NAMALWA (cell line): ENCODE measurements at places on chromosomes 4 and X.

DNA sequence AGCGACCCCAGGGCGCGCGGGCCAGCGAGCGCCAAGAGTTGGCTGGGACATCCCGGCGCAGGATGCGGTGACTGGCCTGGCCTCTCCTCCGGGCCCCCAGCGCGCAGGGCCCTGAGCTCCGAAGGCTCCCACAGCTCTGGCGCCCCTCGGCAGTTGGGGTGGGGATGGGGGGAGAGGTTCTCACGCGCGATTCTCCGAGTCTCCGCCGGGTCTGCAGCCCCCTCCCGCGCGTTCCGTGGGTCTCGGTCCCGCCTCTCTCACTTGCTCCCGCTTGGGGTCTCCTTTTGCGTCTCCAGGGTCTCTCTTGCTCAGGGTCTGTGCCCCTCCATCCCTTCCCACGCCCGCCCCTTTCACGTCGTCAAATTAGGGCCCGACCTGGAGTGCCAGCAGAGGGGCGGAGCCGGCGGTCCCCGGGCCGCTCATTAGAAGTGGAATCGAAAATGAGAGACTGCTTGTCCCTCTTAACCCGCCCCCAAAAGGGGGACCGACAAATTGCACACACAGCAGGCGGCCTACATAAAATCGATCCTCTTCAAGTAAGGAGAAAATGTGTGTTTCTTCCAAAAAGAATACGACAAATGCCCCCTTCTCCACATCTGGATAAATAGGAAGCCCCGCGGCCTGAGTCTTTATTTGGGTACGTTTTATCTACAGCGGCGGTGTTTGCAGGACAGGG, 877 bp upstream of the NKX1-1 start:
- DNase-seq, result no peak

DNA sequence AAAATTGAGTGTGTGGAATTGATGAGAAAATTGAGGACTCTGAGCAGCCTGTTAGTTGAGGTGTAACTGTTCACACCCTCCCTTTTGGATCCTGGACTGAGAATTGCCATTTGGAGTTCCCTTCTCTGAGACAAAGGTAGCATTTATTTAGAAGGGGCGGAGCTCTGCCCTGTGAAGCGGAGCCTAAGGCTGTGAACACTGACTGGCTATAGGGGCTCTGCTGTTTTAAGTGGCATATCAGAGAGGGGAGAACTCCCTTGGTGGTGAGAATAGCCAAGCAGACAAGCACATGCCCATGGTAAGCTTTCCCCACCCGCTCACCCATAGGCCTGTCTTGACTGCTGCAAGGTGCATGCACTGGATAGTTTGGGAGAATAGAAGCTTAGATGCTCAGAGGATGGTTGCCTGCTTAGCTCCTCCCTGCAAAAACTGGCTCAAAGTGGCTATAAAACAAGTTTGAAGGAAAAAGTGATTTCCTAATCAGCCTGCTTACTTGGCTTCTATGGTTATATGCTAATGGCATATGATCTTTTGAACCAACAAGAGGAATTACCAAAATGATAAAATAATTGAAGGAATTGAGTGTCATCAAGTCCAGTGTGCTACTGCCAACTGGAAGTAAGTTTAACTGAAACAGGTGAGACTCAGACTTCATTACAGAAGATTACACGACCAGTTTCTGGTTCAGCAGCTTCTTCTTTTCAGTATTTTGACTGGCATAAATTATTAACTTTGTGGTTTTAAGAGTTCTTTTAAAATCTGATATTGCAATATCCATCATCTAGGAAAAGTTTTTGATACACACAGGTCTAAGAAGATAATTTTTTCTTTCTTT, 108.4 kb downstream of the AFF1 start:
- DNase-seq, result no peak

GRCh38 chrX:2224597-2225235, 276.1 kb downstream of the DHRSX start:
- DNase-seq, result no peak

- no peak for DNase-seq
These were observed 2.1 kb downstream of the APLN start for GRCh38 chrX:129652565-129653169.

GRCh38 chr4:5707778-5708448, 446 bp downstream of the EVC2 start:
- DNase-seq, result no peak

GRCh38 chr4:166128403-166128802, 255.4 kb downstream of the TLL1 start:
- no peak for DNase-seq

GRCh38 chr4:129583868-129584267, 487.9 kb downstream of the C4orf33 start:
- no peak for DNase-seq

GRCh38 chr4:145043306-145043705, 54.7 kb downstream of the ANAPC10 start:
- DNase-seq, result peak; percentile 6

DNA sequence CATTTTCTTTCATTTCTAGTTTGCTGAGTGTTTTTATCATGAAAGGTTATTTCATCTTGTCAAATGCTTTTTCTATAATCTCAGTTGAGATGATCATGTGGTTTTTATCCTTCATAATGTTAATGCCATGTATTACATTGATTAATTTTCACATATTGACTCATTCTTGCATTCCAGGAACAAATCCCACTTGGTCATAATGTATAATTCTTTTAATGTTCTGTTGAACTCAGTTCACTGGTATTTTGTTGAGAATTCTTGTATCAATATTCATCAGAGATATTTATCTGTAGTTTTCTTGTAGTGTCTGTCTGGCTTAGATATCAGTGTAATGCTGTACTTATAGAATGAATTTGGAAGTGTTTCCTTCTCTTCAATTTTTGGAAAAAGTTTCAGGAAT, 16.7 kb upstream of the LHFPL1 start:
- no peak for DNase-seq

- DNase-seq, result no peak
These were observed 747.2 kb downstream of the STPG2 start for GRCh38 chr4:97396097-97396496.

- DNase-seq, result no peak
These were observed 7.3 kb upstream of the GSX2 start for GRCh38 chr4:54092405-54093323.

DNA sequence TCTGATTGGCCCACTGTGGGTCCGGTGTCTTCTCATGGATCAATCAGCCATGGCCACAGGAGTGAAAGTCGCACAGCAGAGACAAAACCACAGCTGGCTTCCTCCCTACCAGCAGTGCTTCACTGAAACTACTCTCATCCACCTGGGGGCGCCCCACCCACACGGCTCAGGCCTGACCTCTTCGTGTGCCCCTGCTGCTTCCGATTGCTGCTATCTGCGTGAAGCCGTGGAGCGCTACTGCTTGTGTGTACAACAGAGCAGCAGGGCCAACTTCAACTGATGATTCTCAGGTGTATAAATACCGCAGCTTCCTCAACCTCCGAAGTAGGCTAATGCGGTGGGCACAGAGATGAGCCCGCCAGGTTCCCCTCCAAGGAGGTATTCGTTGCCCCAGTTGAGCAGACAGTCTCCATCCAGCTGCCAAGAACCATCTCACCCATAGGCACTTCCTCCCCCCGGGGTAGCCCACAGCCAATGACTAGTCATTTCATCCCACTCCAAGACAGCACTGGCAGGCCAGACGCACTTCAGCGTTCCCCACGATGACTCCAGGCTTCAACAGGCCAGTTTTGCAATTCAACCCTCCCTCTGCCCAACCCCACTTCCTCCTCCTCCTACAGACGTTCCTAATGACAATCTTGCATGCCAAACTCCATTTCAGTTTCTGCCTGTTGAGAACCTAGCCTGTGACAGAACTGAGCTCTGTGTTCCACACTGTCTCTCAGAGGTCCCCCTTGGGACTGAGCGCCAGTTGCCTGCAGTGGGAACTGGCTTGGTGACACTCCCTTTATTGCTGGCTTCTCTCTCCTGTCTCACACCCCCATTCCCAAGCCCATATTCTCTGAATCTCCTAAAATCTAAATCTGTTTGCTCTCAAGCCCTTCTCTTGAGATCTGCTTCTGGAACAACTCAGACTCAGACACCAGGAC, 41.3 kb upstream of the ATP6AP2 start:
- peak; percentile 61 for DNase-seq

- no peak for DNase-seq
These were observed 324.3 kb upstream of the SLIT2 start for GRCh38 chr4:19927381-19927780.

- peak; percentile 37 for DNase-seq
These were observed 149.8 kb upstream of the RASGEF1B start for GRCh38 chr4:81621490-81621889.

- no peak for DNase-seq
These were observed 13.2 kb downstream of the NEIL3 start for GRCh38 chr4:177322881-177323280.

GRCh38 chr4:98646422-98646821, 12.0 kb downstream of the TSPAN5 start:
- no peak for DNase-seq

GRCh38 chr4:95124906-95125504, 367.2 kb downstream of the BMPR1B start:
- peak; percentile 31 for DNase-seq
